ENCODE measurements at places on chromosomes 7 and 10.
A peak's percentile ranks its signal among the peaks of the same experiment; 100 is the strongest.

DNA sequence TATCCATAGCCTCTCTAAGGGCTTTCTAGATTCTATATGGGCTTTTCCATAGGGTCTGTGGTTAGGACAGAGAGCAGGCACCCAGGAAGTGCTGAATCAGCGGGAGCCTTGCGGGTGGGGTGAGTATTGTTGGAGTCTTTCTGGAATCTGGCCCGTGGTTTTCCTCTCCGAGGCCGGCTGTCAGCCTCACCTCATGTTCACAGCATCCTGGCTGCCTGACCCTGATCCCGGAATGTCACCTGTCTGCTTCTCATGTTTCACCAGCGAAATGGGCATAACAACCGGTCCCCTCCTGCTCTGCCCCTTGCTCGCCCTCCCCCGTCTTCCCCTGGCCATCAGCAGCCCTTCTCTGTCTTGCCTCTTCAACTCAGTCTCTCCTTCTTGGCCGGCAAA is 36.5 kb downstream of the DDIT4 start:
- peak; percentile 68 for DNase-seq

DNA sequence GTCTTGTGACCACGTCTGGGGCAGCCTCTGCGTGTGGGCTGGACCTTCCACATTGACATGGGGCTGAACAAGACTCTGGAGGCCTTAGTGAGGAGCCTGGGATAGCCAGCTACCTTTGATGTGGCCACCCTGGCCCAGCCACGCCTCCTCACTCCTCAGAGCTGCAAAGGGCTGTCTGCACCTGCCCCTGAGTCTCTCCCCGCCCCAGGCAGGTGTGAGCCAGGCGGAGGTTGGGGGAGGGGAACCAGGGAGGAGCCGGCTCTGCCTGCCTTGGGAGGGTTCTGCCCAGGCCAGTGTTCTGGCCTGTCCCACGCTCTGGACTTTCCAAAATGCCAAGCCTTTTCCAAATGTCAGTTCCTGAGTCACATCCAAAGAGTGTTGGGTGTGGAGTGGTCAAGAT is 72.2 kb downstream of the GTF2IRD1 start:
- DNase-seq: no peak

DNA sequence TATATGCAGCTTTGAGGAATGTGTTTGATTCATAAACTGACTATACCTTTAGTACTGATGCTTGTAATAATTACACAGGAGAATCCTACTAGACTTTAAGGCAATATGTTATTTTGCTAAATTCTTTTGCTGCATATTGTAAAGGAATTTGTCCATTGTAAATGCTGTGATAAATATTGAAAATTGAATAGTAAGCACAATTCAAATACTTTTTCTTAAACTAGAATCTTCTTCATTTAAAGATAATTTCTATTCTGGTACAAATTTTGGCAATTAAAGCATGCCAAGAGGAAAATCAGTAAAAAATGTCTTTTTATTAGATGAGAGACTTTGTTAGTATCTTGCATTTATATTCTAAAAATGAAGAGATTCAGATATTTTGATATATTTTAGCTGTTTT is 45.4 kb downstream of the SMNDC1 start:
- DNase-seq: no peak

- no peak for DNase-seq
These were observed 107.2 kb upstream of the TRIM24 start for GRCh38 chr7:138352570-138353461.

DNA sequence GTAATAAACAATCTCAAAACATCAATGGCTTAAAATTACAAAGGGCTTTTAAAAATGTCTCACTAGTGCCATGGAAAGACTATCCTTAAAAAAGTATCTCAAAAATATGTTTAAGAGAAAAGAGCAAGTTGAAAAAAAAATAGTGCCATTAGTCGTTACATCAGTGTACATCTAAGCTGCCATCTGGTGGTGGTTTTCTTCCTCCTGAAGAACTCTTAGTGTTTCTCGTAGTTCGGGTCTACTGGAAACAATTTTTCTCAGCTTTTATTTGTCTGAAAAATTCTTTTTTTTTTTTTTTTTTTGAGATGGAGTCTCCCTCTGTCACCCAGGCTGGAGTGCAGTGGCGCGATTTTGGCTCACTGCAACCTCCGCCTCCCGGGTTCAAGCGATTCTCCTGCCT is 5.9 kb upstream of the GARIN1A start:
- no peak for DNase-seq

- no peak for DNase-seq
These were observed 191.8 kb downstream of the TNS3 start for GRCh38 chr7:47389923-47390630.

- DNase-seq: no peak
These were observed 169.5 kb downstream of the DNAJB6 start for GRCh38 chr7:157506268-157506667.

- peak; percentile 41 for DNase-seq
These were observed 9.6 kb downstream of the FGF8 start for GRCh38 chr10:101766306-101766705.

- DNase-seq: no peak
These were observed 68.1 kb upstream of the FOXK1 start for GRCh38 chr7:4613846-4614548.

- DNase-seq: no peak
These were observed 108.7 kb upstream of the AUTS2 start for GRCh38 chr7:69489533-69489932.

DNA sequence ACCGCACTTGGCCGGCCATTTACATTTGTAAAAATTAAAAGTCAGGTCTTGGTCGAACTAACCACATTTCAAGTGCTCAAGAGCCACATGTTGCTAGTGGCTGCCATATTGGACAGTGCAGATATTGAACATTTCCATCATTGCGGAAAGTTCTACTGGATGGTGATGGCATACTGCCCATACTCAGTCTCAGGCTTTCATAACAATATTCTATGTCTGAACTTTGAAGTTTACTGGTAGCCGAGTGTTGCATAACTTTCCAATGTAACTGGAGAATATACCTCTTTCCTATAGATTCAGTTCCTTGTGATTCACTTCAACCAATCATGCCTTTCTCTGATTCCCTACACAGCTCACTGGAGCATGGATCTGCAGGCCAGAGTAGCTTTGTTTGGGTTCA is 43.7 kb downstream of the PSMC2 start:
- DNase-seq: no peak

GRCh38 chr10:99435986-99436638 is 5.7 kb upstream of the GOT1 start:
- DNase-seq: no peak

GRCh38 chr10:56537984-56538383 is 176.9 kb upstream of the ZWINT start:
- DNase-seq: no peak

GRCh38 chr7:94657771-94658693 is 2.1 kb upstream of the SGCE start:
- DNase-seq: peak; percentile 98

- no peak for DNase-seq
These were observed 92.3 kb downstream of the RNF216 start for GRCh38 chr7:5689118-5689517.

- DNase-seq: no peak
These were observed 33.9 kb downstream of the BCAP29 start for GRCh38 chr7:107613948-107614347.

- no peak for DNase-seq
These were observed 91.9 kb downstream of the CSTF2T start for GRCh38 chr10:51607463-51607835.

- DNase-seq: peak; percentile 54
These were observed 52.3 kb downstream of the NEURL1 start for GRCh38 chr10:103545771-103546281.

- no peak for DNase-seq
These were observed 38.5 kb downstream of the ZMYND11 start for GRCh38 chr10:173741-174140.

DNA sequence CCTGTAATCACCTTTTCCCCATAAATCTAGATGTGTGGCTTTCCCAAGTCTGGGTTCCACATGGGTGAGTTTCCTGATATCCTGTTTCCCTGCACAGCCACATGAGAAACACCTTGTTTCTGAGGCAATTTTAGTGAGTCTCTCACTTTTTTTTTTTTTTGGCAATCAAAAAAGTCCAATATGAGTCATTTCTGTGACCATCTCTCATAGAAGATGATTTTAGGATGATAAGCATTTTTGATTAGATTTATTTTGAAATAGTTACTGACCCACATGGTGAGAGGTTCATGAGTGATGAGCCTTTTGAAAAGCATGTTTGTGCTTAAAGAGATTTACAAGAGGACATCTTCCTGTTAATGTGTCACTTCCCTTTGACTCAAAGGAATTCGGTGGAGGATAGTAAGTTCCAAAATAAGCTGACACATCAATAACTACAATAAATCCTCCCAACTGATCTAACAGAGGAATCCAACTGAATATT is 464.0 kb downstream of the INHBA start:
- DNase-seq: no peak

- DNase-seq: no peak
These were observed 918.9 kb downstream of the GRID1 start for GRCh38 chr10:85447690-85448089.

DNA sequence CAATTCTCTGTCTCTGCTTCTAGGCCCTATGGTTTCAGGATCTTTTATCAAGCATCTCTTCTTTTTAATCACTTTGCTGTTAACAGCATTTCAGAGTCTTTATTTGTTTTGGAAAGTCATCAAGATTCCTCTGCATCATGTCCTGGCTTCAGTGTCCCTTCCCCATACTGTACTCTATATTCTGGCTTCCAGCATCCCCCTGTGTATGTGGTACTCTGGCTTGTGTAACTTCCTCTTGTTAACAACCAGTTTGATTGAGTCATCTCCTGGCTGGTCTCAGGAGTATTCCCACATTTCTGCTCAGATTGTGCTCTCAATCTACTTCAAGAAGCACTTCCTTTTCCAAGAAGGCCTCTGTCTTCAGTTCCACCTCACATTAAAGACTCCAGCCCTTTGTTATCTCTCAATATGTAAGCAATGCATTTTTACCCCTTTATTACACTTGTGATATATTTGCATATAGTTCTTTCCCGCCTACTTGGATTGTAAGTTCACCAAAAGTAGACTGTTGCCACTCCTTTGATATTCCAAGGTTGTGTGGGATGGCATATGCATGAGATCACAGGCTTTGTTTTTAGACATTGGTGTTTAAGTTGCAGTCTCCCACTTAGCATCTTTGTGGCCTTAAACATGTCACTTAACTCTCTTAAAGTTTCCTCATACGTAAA is 15.1 kb upstream of the ATE1 start:
- DNase-seq: no peak

Measured in spleen (tissue), 13 donors.